Omental fat pad (tissue), 4 donors: ENCODE measurements at places on chromosomes 1 and 21. TPM values are rescaled to one million over a fixed set of nuclear protein-coding genes. Genes with fewer than 3 reads are reported as not detected.

Gene NOS1AP
- total RNA-seq = 1.9 TPM

Gene OR2M3
- total RNA-seq = not detected

Gene OR2T8
- total RNA-seq = not detected

Gene JAM2
- 13.8 TPM for total RNA-seq

Gene KRTAP12-2
- total RNA-seq = not detected

Gene RNF11
- 73.4 TPM for total RNA-seq

Gene IGSF9
- total RNA-seq = 4.3 TPM

- DNase-seq = no peak
Measured at GRCh38 chr1:24903011-24903461, 27.0 kb downstream of the RUNX3 start.

GRCh38 chr1:248316796-248317195 lies 7.6 kb downstream of the OR2M7 start:
- no peak for DNase-seq

DNA sequence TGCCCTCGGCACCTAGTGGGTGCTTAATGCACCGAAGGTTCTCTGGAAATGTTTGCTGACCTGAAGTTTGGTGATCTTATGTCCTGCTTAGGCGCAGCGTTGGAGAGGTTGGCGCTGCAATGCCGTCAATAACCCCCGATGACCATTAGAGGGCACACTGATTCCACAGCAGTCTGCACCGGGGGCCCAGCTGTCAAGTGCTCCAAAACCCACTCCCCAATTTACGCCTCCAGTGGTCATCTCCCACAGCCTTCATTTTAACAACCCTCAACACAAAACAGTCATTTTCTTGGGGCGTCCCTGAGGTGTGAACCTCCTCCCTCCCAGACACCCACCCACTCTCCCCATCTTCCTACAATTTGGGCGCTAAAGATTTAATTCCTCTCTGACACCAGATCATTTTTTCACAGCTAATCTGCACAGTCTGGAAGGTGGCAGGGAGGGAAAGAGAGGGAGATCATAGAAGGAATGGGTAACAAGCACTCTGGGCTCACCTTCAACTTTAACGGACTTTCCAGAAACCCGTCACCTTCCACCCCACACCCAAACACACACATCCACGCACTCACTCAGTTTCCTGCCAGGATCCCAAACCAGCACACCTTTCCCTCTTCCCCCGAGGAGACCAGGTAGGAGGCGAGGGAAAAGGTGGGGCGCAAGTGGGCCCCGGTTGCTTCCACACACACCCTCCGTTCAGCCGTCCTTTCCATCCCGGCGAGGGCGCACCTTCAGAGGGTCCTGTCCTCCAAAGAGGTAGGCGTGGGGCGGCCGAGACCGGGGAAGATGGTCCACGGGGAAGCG lies 570 bp upstream of the NPR1 start:
- no peak for DNase-seq

DNA sequence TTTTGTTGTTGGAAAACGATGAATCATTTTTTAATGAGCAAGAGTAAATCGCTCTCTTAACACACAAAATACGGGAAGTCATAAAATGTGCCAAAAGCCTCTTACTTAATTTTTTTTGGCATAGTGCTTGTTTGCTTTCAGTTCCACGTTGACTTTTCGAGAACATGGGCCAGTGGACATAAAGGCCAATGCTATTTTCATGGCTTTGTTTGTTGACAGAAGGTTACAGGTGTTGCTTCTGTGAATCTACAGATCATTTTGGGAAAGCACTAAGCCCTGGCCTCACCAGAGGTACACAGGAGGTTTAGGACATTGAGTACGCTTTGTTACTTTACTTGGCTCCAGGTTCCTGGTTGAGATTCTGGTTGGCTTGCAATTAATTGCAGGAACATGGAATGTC lies 199.4 kb upstream of the HMCN1 start:
- no peak for DNase-seq

- DNase-seq = no peak
Measured at GRCh38 chr1:224182057-224182865, 779 bp upstream of the DEGS1 start.

DNA sequence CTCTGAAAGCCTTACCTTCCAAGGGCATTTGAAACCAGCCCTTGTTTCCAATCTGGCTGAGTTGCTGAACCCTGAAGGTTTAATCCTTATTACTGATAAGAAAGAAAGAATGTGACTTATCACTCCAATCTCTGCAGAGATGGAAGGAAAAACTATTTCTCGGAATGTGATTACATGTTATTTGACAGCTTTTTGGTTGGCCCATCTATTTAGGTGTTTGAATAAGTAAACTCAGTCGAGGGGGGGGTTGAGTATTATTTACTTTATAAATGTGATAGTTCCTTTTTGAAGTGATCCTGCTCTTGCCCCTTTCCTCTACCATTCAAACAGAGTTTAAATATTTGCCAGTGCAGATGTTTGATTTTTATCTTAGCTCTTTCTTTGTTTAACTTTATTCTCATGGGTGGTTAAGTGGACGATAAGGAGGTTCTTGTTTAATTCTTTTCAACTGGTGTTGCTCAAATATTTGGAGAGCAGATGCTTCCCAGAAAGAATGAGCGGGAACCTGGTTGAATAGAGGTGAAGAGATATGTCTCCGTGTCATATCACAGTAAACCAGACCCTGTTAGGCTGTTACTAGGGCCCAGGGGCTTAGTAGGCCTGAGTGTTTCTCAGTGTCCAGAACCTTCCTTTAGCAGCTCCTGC lies 126.1 kb downstream of the CACHD1 start:
- no peak for DNase-seq

DNA sequence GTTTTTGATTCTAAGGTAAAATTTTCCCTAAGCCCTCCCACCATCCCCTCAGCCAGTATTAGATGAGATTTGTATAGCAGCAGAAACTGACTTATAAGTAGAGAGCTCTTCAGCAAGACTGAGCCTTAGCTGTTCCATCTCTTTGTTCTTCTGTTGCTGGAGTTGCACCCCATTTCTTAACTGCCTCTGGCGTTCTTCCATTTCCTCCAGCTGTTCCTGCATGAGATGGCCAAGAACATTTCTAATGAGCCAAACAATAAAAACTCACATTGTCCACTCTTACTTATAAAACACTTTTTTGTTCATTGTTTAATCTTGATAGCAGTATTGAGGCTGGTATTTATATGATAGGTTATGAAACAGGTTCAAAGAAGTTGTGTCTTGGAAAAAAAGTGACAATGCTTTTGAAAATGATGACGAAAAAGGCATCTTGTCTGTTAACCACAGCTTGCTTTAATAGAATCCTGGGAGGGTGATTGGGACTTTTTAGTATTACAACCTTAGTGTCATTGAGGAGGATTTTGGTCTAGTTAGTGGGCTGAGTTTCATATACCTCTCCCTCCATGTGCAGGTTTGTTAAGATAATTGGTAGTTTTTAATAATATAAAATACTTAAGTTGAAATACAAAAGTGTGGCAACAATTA lies 18.3 kb downstream of the SYNC start:
- DNase-seq = no peak

DNA sequence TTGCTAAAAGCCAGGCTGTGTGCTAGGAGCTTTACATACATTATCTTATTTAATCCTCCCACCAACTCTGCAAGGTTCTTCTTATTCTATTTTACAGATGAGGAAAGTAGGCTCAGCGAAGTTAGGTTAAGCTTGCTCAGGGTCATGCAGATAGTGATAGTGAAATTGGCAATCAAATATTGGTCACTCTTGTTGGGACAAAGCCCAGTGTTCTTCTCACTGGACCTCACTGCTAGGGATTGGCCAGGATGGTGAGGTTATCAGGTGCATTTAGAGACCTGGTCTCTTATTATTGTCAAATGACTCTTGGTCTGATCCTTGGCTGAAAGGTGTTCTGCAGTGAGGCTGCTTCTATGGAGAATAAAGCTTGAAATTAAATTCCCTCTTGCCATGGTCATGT lies 145.1 kb downstream of the CNIH3 start:
- DNase-seq = no peak

GRCh38 chr1:161986328-161986727 lies 37.3 kb downstream of the OLFML2B start:
- DNase-seq = no peak

DNA sequence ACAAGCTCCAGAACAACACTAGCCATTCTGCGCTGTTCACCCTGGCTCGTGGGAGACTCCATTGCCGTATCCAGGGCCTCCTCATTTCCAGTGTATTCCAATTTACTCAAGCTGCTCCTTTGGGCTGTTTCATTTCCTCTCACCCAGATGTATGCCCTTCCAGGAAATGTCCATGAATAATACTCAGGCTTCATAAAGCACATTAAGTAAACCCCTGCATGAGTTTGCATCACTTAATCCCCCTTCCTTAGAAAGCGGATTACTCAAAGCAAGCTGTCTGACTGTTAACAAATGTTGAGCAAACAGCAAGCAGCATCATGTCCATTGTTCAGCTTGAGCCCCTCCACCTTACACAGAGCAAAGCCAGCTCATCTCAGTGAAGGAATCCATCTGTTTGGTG lies 403.6 kb upstream of the PBX1 start:
- DNase-seq = no peak

GRCh38 chr21:34279883-34280282 lies 83.9 kb upstream of the KCNE2 start:
- DNase-seq = no peak

- DNase-seq = no peak
Measured at GRCh38 chr1:85438353-85438752, 26.6 kb downstream of the DDAH1 start.

- DNase-seq = no peak
Measured at GRCh38 chr1:101261623-101262022, 24.8 kb downstream of the S1PR1 start.
